ENCODE measurements at places on chromosomes 7 and 10.

DNA sequence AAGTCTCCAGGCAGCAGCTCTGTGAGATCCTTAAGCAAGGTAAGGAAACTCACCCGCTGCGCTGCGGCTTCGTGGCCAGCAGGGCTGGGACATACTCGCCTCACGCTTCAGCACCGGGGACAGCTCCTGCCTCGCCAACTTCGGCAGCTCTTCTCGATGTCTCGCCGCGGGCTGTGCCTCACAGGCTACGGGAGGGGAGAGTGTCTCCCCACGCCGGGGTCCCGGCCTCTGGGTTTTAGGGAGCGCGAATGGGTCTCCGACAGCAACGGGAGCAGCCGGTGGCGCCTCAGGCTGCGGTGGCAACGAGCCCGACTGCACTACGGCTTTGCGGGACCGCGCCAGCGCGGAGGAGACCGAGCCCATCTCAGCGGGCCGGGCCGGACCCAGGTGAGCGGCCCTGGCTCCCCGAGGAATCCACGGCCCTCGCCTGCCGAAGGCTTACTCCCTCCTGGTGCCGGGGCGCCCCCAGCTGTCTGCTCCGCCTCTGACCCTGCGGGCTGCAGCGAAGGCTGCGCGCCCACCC, 62.4 kb downstream of the LSM5 start:
- DNase-seq: peak; percentile 67

- DNase-seq: no peak
Measured at GRCh38 chr7:113283861-113284260, 165.5 kb upstream of the SMIM30 start.

DNA sequence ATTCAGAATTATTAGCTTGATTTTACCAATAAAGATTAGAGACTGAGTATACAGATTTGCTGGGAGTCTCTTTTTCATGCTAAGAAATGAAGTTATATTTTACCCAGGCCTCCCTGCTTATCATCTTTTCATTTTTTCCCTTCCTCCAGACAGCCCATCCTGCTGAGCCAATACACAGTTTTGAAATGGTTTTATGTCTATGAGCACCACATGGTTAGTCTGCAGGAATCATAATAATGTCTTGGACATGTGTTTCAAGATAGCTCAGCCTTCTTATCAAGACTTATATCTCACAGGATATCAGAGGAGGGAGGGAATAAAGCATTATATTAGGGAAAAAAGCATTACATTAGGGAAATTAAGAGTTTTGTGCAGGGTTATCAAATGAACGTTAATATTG, 157.1 kb downstream of the EXOC4 start:
- no peak for DNase-seq

GRCh38 chr7:85554236-85555178, 367.7 kb upstream of the SEMA3D start:
- DNase-seq: peak; percentile 68

DNA sequence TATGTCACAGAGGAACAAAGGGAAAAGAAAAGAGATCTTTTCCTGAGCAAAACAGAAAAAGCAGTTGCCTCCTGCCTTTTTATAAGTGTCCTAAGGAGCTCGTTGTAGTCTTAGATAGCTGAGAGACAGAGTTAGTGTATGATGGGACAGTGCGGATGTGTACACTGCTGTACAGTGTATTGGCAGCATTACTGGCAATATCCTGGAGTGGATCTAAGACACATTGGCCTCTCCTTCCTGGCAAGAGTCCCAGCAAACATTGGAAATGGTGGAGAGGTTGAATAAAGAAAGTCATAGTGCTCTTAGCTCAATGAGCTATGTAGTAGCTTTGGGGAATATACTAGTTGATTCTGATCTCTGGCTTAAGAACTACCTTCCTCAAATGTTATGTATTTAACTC, 22.7 kb downstream of the GARS1 start:
- no peak for DNase-seq

All from SK-N-MC (cell line).